Memory B cell (primary cell): ENCODE measurements at places on chromosomes 16 and 17.
A peak's percentile ranks its signal among the peaks of the same experiment; 100 is the strongest.

GRCh38 chr16:57318240-57318970 lies 33.9 kb upstream of the PLLP start:
- no peak overlapping the region for H3K27ac ChIP-seq
- no peak for DNase-seq
- no peaks in the 10 kb centered on the region for H3K36me3 ChIP-seq
- H3K27me3 ChIP-seq: peaks cover 2% of the 10 kb centered on the region
- H3K4me1 ChIP-seq: peaks cover 9% of the 10 kb centered on the region

DNA sequence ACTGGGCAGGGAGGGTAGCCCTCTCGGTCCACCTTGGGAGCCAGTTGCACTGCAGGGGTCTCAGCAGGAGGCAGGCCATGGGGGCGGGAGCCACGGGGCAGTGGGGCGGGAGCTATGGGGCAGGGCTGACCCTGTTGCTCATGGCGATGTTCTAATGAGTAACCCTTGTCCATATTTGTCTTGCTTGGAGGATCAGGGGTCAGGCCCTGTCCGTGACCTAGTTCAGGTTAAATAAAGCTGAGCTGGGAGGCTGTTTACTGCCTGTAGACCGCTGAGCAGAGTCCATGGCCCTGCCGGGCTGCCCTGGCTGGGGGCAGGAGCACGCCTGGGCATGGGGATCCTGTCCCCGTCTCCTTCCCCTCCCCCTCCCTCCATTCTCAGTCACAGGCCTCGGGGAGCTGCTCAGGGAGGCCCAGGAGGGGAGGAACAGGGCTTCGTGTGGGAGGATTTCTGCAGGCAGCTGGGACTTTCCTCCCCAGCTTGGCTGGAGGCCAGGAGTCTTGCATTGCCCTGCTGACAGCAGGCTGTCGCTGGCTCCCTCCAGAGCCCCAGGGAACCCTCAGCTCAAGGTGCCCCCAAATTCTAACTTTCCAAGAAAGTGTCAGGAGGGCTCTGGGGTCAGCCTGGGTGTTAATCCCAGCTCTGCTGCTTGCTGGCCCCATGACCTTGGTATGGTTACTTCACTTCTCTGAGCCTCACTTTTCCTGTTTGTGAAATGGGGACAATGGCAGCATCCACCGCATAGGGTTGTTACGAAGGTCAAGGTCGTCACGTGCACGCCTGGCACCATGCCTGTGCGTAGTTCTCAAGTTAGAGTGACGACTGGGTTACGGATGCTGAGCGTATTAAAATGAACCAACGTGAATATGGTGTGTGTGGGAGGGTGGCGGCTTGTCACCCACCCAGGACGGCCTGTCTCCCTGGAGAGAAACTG lies 6.1 kb upstream of the SERPINF2 start:
- H3K4me1 ChIP-seq: peaks cover 16% of the 10 kb centered on the region
- H3K4me3 ChIP-seq: no peak overlapping the region
- no peaks in the 10 kb centered on the region for H3K27me3 ChIP-seq
- no peak for DNase-seq

DNA sequence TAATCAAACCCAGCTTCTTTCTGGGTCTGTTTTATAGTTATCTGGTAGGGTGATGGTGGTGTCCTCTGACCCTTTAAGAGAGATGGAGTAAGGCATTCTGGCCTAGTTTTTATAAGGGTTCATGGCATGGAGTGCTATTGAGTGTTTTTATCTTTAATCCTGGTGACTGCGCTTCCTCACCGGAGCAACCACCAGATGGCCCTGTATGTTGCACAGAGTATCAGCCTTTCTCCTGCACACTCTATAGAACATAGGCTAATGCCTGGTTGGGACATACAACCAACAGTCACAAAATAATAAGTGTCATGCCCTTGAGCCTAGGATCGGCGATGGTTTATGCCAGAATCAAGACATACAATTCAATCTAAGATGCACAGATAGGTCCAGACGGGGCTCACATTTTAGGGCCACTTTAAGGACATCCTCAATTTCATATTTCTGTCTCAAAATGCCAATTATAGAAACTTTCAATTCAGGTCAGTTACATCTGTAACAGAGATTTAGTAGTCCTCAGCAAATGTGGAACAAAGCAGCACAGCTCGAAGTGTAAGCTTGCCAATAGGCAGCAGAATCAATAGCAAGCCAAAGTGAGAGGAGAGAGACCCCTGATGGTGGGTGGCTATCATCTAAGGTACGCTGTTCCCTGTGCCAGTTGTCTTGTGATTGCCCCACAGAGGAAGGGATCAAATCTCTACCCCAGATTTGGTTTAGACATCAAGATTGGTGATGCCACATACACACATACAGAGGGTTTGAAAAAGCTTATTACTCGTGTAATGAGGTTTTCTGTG lies 37.2 kb upstream of the HOXB9 start:
- no peaks in the 10 kb centered on the region for H3K36me3 ChIP-seq
- H3K4me3 ChIP-seq: no peak overlapping the region
- peaks cover 9% of the 10 kb centered on the region for H3K27me3 ChIP-seq
- no peak for DNase-seq

DNA sequence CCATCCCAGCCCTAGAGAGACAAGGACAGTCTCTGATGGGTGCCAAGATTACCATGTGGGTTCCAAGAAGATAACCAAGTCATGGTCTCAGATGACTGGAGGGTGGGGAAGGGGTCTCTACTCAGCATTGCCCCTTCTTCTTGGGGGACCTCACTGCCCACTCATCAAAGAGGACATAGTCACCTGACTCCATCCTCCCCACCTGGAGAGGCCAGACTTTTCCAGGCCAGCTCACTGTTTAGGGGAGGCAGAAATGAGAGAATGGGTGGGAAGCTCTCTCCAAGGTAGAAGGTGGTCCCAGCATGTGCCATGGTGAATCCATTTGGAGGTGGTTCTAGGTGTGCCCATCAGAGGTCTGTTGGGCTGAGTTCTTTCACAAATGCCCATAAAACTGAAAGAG lies 20.7 kb upstream of the IL21R start:
- no peak overlapping the region for H3K4me3 ChIP-seq
- DNase-seq: no peak
- peaks cover 18% of the 10 kb centered on the region for H3K4me1 ChIP-seq
- no peak overlapping the region for H3K27ac ChIP-seq

- H3K27ac ChIP-seq: no peak overlapping the region
- no peaks in the 10 kb centered on the region for H3K36me3 ChIP-seq
- no peak overlapping the region for H3K4me3 ChIP-seq
- H3K27me3 ChIP-seq: peaks cover 38% of the 10 kb centered on the region
Observed at GRCh38 chr17:49501496-49501895, 6.4 kb downstream of the NGFR start.

GRCh38 chr17:66775881-66776400 lies 59.0 kb upstream of the CACNG5 start:
- peaks cover 2% of the 10 kb centered on the region for H3K36me3 ChIP-seq
- H3K4me1 ChIP-seq: peaks cover 2% of the 10 kb centered on the region
- H3K27ac ChIP-seq: no peak overlapping the region

DNA sequence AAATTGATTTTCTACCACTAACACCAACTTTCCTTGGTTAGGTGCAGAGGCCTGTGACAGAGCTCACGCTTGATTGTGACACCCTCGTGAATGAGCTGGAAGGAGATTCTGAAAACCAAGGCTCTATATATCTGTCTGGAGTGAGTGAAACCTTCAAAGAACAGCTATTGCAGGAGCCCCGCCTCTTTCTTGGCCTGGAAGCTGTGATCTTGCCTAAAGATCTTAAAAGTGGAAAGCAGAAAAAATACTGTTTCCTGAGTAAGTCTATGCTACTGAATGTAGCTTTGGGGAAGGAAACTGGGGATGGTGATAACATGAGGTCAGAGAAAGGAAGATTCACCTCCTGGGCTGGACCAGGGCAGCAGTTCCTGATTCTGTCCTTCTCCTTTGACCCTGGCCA lies 38.3 kb downstream of the REXO5 start:
- no peak overlapping the region for H3K27ac ChIP-seq
- H3K4me1 ChIP-seq: no peaks in the 10 kb centered on the region
- H3K27me3 ChIP-seq: no peaks in the 10 kb centered on the region

DNA sequence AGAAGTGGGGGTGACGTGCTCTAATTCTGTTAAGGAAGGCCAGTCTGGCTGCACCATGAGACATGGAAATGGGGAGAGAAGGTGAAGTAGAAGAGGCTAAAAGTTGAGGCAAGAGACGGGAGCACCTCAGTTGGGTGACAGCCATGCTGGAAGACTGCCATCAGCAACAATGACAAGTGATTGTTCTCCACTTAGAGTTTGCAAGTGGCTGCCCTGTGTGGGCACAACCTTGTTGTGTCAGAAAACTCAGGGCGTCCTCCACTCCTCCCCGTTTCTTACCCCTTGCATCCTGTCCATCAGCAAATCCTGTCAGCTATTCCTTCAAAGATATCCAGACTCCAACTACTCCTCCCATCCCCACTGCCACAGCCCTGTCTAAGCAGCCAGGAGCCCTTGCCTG lies 17.6 kb downstream of the CES1 start:
- no peak overlapping the region for H3K4me3 ChIP-seq
- no peak overlapping the region for H3K27ac ChIP-seq
- no peak for DNase-seq
- H3K36me3 ChIP-seq: no peaks in the 10 kb centered on the region

DNA sequence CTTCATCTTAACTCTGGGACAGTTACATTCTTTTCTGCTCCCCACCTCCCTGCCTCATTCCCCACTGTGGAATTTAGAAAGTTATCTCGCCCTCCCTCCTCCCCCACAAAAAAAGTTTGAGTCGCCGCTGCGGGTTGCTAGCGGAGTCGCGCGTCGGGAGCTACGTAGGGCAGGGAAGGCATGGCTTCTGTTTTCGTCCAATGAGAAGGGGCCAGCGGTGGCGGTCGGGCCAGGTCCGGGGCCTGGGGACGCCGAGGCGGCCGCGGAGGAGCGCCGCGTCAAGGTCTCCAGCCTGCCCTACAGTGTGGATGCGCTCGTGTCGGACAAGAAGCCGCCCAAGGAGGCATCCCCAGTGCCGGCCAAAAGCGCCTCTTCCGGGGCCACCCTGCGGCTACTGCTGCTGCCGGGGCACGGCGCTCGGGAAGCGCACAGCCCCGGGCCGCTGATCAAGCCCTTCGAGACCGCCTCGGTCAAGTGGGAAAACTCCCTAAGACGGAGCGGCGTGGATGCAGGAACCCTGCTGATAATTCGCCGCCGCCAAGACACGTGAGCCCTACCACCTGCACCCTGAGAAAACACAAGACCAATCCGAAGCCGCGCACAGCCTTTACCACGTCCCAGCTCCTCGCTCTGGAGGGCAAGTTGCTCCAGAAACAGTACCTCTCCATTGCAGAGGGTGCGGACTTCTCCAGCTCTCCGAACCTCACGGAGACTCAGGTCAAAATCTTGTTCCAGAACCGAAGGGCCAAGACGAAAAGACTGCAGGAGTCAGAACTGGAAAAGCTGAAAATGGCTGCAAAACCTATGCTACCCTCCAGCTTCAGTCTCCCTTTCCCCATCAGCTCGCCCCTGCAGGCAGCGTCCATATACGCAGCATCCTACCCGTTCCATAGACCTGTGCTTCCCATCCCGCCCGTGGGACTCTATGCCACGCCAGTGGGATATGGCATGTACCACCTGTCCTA lies 8.9 kb downstream of the OR4D1 start:
- peaks cover 12% of the 10 kb centered on the region for H3K4me1 ChIP-seq
- peaks cover 5% of the 10 kb centered on the region for H3K36me3 ChIP-seq
- H3K27me3 ChIP-seq: peaks cover 20% of the 10 kb centered on the region

DNA sequence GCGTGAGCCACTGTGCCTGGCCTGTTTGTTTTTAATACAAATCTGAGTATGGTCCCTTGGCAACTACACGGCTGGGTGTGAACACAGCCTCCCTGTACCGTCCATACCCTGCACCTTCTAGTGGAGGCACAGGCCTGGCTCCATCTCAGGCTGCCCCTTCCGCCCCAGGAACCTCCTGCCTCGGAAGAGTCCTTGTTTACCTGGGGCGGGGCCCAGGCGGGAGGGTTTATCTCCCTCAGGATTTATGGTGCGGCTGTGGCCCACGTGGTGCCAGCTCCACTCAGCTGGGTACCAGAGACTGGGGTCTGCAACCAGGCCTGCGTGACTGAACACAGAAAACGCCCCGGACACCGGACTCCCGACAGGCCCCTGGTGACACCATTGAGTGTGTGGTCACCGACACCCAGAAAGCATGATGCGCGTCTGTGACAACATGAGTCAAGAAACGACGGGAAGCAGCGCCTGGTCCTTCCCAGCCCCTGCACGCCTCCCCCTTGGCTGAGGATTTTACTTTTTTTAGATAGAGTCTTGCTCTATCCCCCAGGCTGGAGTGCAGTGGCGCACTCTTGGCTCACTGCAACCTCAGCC lies 19.0 kb downstream of the UNKL start:
- no peaks in the 10 kb centered on the region for H3K27me3 ChIP-seq
- peaks cover 15% of the 10 kb centered on the region for H3K36me3 ChIP-seq
- H3K4me1 ChIP-seq: no peaks in the 10 kb centered on the region
- no peak overlapping the region for H3K4me3 ChIP-seq
- no peak overlapping the region for H3K27ac ChIP-seq

DNA sequence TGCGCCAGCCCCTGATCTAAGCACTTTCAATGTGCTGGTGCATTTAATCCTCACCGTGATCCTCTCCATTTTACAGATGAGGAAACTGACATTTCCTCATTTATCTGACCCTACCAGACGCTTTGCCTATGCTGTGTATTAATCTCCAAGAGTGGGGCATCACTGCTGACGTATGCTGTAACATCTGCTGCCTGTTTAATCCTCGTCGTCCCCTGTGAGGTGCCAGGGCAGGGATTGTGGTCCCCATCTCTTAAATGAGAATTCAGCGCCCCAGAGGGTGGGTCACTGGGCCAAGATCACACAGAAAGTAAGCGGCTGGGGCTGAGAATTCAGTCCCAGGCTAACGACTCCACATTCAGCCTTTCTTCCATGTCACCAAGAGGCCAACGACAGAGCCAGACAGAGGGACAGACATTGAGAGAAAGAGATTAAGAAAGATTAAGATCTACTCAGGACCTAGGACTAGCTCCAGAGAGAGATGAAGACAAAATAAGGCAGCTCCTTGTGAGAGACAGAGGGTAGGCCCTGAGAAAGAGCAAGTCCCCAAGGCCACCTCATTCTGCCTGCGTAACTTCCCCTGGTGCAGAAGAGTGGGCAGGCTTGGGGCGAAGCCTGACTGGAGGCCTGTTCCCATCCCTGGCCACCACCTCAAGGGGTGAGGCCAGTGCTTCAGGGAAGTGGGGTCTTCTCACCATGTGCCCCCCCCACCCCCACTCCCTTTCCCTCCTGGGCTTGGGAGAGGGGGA lies 13.5 kb downstream of the CACNA1G start:
- no peak for DNase-seq
- H3K4me1 ChIP-seq: peaks cover 3% of the 10 kb centered on the region
- no peak overlapping the region for H3K27ac ChIP-seq

DNA sequence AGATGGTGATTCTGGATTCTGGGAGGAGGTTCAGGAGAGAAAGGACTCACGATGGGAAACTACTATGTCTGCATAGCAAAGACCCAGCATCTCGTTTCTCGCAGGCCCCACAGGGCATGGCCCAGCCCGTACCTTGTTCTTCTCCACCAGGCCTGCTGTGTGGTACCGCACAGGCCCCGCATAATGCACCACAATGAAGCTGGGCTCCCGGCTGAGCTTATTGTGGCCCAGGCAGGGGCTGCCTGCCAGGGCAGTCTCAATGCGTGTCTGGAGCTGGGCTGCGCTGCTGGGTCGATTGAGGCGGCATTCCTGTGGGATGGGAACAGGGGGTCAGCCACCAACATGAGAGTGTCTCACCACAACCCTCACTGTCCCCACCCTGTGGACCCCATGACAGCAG lies 20.4 kb downstream of the ZNHIT3 start:
- DNase-seq: no peak
- H3K4me1 ChIP-seq: no peaks in the 10 kb centered on the region
- H3K27me3 ChIP-seq: no peaks in the 10 kb centered on the region
- no peak overlapping the region for H3K4me3 ChIP-seq

GRCh38 chr16:8660841-8661301 lies 13.5 kb upstream of the ABAT start:
- H3K4me3 ChIP-seq: no peak overlapping the region
- peaks cover 3% of the 10 kb centered on the region for H3K4me1 ChIP-seq
- no peak overlapping the region for H3K27ac ChIP-seq
- DNase-seq: peak; percentile 65
- H3K36me3 ChIP-seq: peaks cover 3% of the 10 kb centered on the region
